ENCODE measurements at places on chromosomes 11 and 22. TPM values are rescaled to one million over a fixed set of nuclear protein-coding genes. Genes with fewer than 3 reads are reported as not detected.

- H3K27me3 ChIP-seq, result no peaks in the 10 kb centered on the region
- no peaks in the 10 kb centered on the region for H3K36me3 ChIP-seq
- no peak for DNase-seq
Observed at GRCh38 chr11:65415499-65416340, 6.9 kb upstream of the NEAT1 start.

The HSPA8 gene
- polyA plus RNA-seq, result 2,567 TPM

DNA sequence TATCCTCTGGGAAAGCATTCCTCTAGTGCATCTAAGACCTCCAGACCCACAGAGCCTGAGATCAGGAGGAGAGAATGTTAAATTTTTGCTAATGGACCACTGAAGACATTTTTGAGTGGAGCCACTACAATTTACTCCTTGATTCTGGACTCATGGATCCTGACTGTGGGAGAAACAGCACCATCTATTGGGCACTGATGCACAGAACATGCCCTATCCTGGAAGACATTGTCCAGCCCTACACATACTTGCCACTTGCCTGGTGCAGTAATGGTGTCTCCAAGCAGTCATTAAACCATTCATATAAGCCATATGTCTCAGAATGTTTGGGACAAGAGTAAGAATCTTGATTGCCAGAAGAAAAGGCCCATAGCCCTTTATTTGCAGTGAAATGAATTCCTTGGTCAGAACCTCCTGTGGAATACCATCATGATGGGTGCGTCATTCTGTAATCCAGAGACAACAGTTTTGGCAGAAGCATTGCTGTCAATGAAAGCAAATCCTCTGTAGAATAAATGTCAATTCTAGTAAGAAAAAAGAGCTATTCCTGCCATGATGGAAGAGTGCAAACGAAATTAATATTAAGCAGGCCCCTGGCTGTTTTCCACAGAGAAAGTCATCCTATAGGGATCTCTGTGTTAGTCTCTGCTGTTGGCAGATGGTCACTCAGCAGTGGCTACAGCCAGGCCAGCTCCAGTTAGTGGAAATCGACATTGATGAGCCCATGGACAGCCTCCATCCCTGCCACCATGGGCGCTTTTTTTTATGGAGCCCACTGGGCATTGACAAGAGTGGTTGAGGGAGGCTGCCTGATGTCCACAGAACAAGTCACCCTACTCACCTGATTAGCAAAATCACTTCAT, 43.5 kb downstream of the GGTLC2 start:
- H3K4me3 ChIP-seq, result no peak overlapping the region
- H3K27ac ChIP-seq, result no peak overlapping the region
- DNase-seq, result no peak

DNA sequence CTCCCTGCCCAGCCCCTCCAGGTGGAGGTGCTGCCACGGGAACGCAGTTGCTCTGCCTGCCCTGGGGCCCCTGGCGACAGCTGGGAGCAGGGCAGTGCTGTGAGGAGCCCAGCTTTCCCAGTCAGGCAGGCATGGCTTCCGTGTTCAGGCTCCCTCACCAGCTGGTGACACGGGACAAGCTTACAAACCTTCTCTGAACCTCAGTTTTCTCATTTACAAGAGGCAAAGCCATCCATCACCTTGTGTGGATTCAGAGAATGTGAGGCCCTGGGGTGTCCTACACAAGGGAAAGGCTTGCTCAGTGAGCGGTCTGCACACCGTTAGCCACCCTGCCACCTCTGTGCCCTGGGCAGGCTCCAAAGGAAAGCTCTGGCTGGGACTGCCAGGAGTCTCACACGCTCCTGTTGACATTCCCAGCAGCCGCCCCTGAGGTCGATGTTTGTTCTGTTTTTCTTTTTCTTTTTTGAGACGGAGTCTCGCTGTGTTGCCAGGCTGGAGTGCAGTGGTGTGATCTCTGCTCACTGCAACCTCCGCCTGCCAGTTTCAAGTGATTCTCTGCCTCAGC, 23.5 kb downstream of the SUN2 start:
- H3K27ac ChIP-seq, result no peak overlapping the region
- no peak for DNase-seq
